ENCODE measurements at places on chromosomes 3 and 15.

GRCh38 chr15:46343196-46343935 is 708.5 kb downstream of the SQOR start:
- DNase-seq: no peak

GRCh38 chr15:85394554-85395333 is 14.3 kb downstream of the AKAP13 start:
- no peak for DNase-seq

- no peak for DNase-seq
Measured at GRCh38 chr3:152193673-152194267, 75.0 kb upstream of the MBNL1 start.

DNA sequence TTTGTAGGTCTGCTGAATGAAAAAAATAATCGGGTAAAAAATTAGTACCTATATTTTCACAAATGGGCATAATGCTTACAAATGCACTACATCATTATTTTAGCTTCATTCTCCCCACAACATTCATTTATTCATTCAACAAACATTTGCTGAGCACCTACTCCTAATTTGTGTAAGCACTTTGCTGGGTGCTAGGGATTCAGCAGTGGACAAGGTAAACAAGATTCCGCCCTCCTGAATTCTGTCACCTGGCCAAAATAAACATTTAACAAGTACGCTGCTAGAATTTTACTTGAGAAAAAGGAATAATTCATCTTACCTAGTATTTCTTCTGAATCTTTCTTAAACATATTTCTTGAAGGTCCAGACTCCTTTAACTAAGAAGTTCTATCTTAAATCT is 72.1 kb downstream of the TIGIT start:
- DNase-seq: no peak

- DNase-seq: no peak
Measured at GRCh38 chr15:69536726-69537512, 84.3 kb downstream of the RPLP1 start.

DNA sequence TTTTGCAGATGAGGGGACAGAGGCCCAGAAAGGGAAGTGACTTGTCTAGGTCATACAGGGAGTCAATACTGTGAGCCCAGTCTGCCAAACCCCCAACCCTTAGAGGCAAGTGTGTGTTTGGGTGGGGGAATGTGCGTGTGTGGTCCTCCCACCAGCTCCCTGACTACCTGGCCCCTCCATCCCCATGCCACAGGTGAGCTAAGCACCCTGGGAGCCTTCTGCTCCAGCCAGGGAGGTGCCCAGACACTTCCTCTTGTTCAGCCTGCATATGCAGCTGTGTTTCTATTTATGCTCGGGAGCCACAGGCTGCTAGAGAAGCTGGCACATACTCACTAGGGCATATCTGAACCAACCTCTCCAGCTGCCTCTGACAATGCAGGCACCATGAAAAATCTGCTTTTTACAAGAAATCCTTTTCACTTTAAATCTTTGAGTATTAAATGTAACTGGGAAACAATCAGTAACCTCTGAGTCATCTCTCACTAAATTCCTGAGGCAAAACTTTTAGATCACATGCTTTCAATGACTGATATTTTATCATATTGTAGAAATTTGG is 20.7 kb downstream of the TBC1D2B start:
- DNase-seq: no peak

GRCh38 chr3:66572938-66573710 is 72.3 kb upstream of the LRIG1 start:
- DNase-seq: no peak

DNA sequence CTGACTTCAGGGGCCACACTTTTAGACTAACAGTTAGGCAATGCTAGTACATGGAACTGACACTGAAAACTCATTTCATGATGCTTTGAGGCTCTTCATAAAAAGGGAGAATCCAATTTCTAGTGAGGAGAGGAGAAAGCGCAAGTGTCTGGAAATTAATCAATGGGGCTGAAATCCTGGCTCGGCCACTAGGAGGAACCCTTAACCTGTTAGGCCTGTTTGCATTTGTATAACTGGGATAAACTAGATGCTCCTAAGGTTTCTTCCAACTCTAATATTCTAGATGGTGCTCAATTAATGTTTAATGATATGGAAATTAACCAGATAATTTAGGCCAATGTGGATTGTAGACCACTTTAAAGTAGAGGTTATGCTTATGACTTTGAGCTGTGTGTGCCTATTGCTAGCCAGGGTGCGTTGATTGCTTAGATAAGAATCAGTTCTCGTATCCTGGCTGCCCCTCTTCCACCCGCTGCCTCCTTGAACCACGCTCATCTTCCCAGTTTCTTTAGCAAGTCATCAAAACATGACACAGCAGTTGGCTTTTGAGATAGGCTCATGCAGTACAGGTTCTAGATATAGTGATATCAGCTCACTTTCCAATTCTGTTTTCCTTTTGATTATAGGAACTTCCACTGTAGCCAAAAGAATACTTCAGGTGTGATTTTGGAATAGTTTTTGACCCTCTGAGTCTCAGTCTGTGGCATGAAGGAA is 16.8 kb upstream of the CRBN start:
- DNase-seq: no peak

GRCh38 chr3:176174060-176174459 is 1023.2 kb downstream of the TBL1XR1 start:
- DNase-seq: no peak

DNA sequence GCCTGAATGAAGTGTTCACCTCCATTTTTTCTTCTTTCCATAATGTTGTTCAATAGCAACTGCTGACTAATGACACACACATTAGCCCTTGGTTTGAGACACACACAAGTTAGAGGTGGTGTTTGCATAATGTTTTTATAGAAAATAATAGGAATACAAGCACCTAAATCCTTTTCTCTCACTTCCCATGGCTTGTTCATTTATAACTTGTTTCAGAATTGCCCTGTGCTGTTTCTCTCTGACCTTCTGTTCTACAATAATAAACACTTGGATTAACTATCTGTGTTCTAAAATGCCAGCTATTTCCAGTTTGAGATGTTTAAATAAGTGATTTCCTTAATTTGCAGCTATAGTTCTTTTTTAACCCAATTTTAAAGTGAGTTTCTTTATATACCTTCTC is 525.1 kb upstream of the ROBO2 start:
- DNase-seq: no peak

- DNase-seq: no peak
Measured at GRCh38 chr3:18900994-18901393, 247.3 kb upstream of the KCNH8 start.

GRCh38 chr3:10437272-10437994 is 68.0 kb downstream of the ATP2B2 start:
- no peak for DNase-seq

All from NCI-H460 (cell line).